ENCODE measurements at places on chromosomes 3 and 15.

DNA sequence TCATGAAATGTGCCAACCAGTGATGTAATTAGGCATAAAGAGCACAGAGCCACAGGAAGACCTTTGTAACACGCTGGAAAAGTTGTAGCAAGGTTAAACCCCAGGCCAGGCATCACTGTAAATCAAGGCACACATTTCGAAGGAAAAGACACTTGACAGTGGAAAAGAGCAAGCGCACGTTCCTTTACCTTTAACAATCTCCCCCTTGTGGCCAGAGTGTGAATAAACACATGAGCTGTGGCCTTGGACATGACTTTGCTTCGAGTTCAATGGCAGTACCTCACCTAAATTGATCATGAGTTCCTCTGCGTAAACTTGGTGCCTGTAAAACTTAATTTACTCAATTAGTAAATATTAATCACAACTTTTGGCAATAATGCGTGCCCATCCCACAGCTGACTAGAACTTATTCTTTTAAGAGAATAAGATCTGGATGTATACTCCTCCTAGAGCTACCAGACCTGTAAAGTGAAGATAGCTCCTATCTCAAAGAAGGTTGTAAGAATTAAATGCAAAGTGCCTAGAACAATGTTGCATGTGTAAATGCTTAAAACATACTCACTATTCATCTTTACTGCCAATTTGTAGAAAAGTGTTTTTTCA, 757.0 kb upstream of the NECTIN3 start:
- peak; percentile 30 for DNase-seq

GRCh38 chr3:187975561-187976364, 178.2 kb upstream of the LPP start:
- DNase-seq: no peak

- DNase-seq: peak; percentile 5
Measured at GRCh38 chr15:64622410-64623260, 152.8 kb downstream of the RBPMS2 start.

DNA sequence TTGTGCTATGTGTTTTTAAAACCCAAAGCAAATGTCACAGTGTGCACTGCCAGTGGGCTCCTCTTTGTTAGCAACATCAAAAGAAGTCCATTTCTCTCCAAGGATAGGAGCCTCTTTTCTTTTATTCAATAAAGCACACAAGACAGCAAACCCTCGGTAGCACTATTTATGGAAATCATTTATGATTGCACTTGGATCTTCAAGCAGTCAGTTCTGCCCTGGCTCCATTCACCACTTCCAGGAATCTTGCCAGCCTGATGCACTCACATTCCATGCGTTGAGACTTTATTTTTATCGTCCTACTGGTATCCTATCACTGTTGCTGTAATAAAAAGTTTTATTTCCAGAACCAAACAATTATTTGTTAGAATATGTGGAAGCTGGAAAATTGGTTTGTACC, 412.1 kb downstream of the TBL1XR1 start:
- DNase-seq: no peak

- no peak for DNase-seq
Measured at GRCh38 chr15:67968966-67969365, 85.1 kb upstream of the PIAS1 start.

- DNase-seq: no peak
Measured at GRCh38 chr3:106294121-106294520, 425.3 kb upstream of the CBLB start.

- DNase-seq: no peak
Measured at GRCh38 chr3:189734061-189734460, 102.9 kb downstream of the TP63 start.

DNA sequence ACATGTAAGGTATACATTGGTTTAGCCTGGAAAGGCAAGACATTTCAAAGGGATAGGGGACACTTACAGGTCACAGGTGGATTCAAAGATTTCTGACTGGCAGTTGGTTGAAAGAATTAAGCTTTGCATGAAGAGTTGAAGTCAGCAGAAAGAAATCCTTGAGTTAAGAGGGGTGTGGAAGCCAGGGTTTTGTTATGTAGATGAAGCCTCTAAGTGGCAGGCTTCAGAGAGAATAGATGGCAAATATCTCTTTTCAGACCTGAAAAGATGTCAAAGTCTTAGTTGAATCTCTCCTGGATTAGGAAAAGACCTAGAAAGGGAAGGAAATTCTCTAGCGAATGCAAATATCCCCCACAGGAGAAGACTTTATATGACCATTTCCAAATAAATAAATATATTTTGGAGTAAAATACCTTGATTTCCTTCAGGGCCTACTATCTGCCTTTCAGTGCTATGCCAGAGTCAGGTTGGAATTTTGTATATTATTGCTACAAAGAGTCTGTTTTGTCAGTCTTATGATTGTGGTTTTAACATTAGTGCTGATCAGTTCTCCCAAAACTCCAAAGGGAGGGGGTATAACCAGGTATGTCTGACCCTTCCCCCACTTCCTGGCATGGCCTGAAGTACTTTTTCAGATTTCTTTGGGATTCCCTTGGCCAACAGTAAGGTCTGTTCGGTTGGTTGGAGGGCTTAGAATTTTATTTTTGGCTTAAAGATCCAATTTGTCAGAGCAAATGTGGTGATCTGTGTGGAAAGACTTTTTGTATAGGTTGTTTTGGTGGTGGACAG, 286.4 kb downstream of the LRTM1 start:
- DNase-seq: no peak
